Stimulated activated CD8-positive, alpha-beta memory T cell treated with anti-CD3 and anti-CD28 coated beads, Interleukin-4, amount 100 ng/mL, for 48 hours (primary cell): ENCODE measurements at places on chromosomes 6 and 20.

- DNase-seq = no peak
Observed at GRCh38 chr6:31058128-31058894, 48.0 kb downstream of the MUC22 start.

DNA sequence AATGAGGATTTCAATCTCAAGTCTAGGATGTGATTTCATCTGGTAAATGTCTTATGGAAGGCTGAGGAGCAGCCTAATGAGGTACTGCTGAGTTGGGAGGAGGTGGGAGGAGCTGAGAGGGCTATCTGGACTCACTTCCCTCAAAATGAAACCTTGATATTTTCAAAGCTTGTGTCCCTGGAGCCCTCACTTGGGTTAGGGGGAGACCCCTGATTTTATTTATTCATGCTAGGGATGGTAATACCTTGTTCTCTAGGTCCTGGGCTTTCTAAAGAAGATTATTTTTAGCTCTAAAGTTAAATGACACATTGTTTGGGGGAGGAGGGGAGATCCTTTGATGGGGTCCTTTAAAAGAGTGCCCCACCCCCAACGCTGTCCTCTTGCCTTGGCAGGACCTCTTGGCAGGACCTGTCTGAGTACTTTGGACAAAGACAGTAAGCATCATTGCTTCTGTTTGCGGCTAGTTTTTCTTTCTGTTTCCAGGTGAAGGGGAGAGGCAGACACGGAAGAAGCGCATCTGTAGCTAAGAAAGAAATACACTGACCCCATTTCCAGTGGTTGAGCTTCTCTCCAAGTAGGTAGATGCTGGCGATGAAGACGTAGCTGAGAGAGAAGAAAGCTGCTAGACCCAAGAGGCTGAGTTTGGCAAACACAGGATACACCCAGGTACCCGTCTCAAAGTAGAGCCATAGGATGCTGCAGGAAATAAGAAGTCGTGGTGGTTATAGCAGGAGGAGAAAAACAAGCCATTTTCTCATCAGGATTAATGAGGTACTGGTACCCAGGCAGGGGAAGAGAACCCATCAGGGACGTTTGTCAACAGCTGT is 55.6 kb downstream of the ADTRP start:
- DNase-seq = no peak

GRCh38 chr6:109304284-109305015 is 77.8 kb downstream of the CD164 start:
- peak; percentile 53 for DNase-seq

- no peak for DNase-seq
Observed at GRCh38 chr6:111013144-111013915, 31.5 kb downstream of the RPF2 start.

DNA sequence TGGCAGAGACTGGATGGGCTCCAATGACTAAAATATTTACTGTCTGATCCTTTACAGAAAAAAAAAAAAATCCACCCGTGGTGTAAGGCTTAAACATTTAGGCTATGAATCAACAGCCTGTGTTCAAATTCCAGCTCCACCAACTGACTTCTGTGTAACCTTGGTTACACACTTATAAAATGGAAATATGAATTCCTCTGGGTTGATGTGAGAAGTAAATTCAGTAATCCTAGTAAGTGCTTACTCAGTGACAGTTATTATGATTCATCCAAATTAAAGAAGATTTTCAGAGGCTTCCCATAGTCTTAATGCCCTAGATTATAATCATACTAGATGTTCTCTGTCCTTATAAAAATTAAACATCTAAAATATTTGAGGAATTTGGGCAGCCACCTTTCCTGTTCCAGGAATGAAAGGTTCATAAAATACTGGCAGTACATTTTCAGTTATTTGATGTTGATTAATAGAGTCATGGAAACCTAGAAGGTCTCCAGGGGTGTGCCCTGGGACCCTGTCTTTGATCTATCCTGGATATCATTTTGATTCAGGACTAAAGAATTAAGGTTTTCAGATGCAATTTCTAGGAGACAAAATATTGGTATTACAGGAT is 180.3 kb upstream of the ZNF217 start:
- DNase-seq = no peak

GRCh38 chr20:23520185-23520584 is 29.3 kb downstream of the CST8 start:
- DNase-seq = no peak
